ENCODE measurements at places on chromosomes 1 and 21.

GRCh38 chr1:165927169-165927568 lies 99.8 kb downstream of the UCK2 start:
- DNase-seq = no peak

DNA sequence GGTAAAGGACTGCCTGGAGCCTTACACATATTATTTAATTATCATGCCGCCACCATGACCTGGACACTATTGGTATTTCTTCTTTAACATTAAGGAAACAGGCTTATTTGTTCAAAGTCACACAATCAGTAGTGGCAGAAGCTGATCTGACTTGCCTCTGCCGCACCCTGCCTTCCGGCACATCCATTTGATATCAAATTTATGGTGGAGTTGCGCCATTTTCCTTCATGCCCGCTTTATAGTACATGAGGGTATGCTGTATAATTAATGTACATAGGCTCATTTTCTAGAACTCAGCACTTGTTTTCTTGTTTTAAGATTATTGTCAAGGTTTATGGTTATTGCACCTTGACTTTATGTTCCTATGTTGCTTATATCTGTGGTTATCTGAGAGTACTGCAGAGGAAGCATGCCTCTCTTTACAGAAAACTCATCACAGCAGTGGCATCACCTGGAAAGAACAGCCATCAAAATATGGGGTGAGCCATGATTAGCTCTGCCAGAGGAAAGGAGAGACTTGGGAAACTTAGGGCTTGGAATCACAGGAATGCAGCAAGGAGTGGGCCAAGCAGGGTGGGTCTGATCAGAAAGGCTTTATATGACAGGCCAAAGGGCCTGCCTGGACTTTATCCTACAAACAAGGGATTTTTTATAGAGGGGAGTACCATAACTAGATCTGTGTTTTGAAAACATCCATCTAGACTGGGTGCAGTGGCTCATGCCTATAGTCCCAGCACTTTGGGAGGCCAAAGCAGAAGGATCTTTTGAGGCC lies 72.2 kb upstream of the GJB5 start:
- DNase-seq = no peak

GRCh38 chr1:84872696-84873355 lies 20.2 kb downstream of the LPAR3 start:
- DNase-seq = no peak

GRCh38 chr1:199687321-199687720 lies 340.2 kb upstream of the NR5A2 start:
- no peak for DNase-seq

GRCh38 chr1:219908170-219908569 lies 20.2 kb downstream of the SLC30A10 start:
- no peak for DNase-seq

DNA sequence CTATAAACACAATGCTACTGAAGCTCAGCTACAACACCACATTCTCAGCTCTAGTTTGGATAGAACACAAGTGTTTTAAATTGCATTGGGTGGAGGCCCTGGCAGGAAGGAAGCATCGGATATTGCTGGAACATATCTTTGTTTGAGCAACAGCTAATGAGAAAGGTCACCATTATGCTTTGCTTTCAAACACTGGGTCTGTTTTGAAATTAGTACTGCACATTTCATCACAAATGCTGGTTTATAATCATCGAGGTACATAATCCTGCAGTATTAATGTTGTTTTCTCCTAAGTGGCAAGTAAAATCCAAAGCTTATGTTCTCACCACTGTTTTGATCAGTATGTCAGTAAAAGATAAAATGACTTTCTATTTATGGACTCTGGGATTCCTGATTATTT lies 61.5 kb upstream of the ARHGAP29 start:
- DNase-seq = no peak

- DNase-seq = no peak
Observed at GRCh38 chr1:5751833-5752745, 240.1 kb downstream of the NPHP4 start.

DNA sequence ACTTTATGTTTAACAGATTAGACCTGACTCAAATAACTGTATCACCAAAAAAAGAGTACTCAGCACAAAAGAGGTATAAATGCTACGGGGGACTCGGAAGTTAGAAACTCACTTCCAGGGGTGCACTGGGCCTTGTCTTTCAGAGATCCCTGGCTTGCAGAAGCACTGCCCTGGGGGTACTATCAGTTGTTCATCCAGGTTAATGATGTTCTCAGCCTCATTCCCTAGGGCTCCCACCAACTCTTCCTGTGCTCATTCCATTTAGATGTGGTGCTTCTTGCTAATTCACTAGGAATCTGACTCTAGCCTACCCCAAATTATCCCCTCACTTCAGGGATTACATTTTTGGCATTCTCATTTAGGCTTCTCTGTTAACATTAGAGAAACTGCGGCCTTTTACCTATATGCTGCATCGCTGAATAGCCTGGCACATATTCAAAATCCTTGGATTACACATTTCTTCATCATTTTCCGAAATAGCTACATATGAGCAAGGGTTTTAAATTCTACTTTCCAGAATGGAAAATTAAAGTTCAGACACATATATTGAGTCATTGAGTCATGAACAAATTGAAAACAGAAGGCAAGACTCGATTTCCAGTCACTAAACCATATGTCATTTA lies 338.5 kb downstream of the KCTD3 start:
- no peak for DNase-seq

DNA sequence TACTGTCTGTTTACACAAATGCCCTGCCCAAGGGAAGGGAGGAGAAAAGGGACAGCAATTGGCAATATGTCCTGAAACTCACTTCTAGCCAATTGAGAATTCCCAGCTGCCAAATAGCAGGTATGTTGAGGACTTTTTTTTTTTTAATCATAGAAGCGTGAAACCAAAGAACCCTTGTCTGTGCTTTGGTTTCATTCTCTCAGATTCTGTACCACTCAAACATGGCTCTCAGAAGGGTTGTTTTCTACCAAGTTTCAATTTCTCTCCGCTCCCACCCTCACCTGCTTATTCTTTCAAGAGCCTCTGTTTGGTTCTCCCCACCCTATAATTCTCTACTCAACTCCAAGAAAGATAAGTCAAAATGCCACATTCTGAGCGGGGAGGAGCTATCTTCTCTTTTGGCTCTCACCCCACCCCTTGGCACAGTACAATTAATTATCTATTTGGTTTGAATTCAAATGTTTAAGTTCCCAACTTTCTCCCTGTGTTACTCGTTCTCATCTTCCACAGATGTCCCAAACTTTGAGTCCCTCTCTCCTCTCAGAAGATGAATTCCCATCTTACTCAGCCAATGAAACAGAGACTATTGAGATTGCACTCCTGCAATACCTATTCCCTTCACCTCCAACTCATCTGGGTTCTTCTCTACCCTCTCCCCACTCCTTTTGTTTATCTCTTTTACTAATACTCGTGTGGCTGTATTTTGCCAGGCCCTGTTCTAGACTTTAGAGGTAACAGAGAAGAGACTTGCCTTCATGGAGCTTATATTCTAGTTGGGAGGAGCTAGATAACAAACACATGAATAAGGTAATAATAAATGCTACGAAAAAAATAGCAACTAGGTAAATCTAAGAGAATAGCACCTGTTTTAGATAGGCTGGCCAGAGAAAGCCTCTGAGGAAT lies 3.9 kb upstream of the TP53BP2 start:
- DNase-seq = no peak

- no peak for DNase-seq
Observed at GRCh38 chr1:40798366-40799281, 15.0 kb downstream of the KCNQ4 start.

DNA sequence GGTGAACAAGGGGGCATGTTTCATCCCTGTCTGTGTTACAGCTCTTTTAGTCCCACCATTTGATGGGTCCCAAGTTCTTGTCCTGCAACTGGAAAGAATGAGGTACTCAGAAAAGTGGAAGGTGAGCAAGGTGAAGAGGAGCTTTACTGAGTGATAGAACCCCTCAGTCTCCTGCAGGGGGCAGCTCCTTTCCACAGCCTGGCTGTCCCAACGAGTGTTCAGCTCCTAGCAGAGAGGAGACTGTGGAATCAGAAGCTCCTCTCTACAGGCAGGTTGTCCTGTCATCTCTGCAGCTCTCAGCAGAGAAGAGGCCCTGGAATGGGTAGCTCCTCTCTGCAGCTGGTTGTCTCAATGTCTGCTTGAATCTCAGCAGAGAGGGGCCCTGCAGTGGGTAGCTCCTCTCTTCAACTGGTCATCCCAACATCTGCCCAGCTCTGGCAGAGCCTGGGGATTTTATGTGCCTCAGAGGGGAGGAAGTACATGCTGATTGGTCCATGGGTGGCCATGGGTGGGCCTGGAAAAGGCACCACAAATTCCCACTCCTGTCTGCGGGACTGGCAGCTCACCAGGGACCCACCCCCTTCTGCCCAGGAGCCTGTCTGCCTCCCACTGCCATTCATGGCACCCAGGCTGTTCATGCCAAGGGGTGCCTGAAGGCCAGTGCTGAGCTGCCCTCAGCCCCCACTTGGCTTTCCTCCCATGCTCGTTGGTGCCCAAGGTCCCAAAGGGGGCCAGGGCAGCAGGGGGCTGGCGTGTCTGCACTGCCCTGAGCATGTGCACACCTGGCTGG lies 25.7 kb downstream of the LDLRAD1 start:
- DNase-seq = no peak

GRCh38 chr21:25441835-25442234 lies 165.4 kb downstream of the MRPL39 start:
- no peak for DNase-seq

DNA sequence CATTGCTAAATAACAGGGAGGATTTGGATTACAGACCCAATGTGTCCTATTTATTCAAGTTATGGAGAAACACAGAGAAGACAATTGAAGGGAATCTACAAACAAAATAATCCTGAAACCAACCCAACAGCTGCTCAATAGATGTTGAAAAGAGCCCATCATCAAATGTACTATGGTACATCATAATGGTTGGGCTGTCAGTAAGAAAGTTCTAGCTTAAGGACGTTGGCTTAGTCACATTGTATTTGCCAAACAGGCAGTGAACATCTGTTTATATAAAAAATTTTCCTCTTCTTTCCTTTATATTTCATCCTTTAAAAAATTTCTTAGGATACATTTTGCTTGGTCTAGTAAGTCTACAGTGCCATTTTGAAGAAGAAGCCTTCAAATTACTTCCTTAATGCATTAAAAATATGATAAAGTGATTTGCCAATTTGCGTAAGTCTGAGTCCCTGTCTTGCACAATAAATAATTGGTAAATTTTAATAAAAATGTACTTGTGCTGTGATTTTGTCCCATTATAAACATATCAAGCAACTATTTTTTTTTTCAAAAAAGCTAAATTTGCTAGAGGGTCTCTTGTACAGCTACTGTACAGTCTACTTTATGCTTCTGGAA lies 14.4 kb downstream of the MAP3K7CL start:
- no peak for DNase-seq

- no peak for DNase-seq
Observed at GRCh38 chr1:223226271-223226670, 83.2 kb upstream of the TLR5 start.

DNA sequence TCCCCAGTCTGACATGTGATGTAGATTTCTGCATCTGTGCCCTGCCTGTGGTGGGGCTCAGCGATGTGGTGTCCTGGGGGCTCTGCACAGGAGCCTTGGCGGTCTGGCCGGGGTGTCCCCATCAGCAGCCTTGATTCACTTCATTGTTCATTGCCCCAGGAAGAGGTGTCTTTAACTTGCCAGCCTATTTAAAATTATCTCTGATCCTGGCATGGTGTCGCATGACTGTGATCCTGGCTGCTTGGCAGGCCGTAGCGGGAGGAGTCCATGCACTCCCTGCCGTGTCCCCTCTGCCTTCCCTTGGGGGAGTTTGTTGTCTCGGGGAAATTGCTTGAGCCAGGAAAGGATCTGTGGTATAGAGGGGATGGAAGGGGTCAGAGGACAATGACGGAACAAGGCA lies 59.9 kb downstream of the TRIM11 start:
- peak; percentile 16 for DNase-seq

- peak; percentile 79 for DNase-seq
Observed at GRCh38 chr1:32215629-32216480, 6.3 kb downstream of the TMEM234 start.

GRCh38 chr1:184792450-184792969 lies 37.9 kb upstream of the EDEM3 start:
- no peak for DNase-seq
